ENCODE measurements at places on chromosomes 7 and 10.

DNA sequence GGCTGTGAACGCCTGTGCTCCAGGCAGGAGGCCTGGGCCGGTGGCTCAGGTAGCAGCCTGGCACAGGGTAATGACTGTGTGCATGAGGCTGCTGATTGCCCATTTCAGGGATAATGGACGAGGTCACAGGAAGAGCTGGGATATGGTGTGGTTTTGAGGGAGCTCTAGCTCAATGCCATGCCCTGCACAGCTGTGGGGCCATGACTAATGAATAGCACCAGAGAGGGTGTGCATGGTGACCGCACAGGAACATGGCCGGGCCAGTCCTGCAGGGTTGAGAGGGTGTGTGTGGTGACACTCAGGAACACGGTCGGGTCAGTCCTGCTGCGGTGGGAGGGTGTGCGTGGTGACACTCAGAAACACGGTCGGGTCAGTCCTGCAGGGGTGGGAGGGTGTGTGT lies 21.8 kb downstream of the NKX6-2 start:
- no peak for DNase-seq

DNA sequence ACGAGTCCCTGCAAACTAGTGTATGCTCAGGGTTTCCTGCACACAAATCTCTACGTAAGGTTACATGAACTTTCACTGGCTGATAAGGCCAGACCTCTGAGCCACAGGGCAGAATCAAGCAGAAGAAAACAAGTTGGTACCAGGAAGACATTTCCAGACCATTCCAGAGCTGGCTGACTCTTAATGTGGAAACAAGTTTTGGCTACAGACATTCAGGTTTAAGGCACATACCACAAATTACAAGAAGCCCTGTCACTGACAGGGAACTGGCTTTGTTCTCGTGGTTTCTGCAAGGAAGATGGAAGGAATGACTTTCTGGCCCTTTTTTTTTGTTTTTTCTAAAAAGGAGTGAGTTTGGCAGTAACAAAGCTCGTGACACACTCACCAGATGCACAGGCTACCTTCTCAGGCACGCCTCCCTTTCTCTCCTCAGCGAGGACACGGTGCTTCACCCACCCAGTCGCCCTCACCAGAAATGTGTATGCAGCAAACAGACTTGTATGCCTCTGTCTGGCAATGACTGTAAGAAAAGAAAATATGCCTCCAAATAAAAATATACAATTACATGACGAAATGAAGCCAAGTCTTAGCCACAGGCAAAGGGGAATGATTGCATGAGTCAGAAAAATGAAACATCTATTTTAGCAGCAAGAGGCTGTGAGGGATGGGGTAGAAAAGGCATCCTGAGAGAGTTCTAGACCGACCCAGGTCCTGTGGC lies 22.6 kb downstream of the PLAC9 start:
- DNase-seq, result no peak

DNA sequence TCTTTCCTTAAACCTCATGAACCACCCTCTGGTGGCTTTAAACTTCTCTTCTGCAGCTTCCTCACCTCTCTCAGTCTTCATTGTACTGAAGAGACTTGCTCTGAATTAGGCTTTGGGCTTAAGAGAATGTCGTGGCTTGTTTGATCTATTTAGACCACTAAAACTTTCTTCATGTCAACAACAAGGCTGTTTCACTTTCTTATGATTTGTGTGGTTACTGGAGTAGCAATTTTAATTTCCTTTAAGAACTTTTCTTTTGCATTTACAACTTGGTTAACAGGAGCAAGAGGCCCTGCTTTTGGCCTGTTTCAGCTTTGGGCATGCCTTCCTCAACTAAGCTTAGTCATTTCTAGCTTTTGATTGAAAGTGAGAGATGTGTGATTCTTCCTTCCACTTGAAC lies 38.1 kb upstream of the CDHR3 start:
- DNase-seq, result no peak

GRCh38 chr10:15316145-15316544 lies 54.9 kb downstream of the FAM171A1 start:
- DNase-seq, result no peak

DNA sequence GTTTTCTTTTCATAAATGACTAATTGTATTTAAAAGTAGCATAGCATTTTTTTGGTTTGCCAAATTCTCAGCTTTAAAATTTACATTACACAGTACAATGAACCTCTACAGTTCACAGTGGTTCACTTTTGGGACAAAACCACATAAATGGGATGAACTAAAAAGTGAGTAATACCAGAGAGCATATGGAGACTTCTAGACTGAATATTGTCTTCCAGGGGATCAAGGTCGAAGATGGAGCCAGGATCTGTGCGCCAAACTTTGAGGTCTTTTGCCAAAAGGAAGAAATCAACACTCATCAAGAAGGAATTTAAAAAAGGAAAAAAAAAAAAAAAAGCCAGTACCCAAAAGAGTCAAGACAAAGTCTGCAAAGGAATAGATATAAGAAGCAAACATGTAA lies 87.5 kb downstream of the NEBL start:
- DNase-seq, result no peak

DNA sequence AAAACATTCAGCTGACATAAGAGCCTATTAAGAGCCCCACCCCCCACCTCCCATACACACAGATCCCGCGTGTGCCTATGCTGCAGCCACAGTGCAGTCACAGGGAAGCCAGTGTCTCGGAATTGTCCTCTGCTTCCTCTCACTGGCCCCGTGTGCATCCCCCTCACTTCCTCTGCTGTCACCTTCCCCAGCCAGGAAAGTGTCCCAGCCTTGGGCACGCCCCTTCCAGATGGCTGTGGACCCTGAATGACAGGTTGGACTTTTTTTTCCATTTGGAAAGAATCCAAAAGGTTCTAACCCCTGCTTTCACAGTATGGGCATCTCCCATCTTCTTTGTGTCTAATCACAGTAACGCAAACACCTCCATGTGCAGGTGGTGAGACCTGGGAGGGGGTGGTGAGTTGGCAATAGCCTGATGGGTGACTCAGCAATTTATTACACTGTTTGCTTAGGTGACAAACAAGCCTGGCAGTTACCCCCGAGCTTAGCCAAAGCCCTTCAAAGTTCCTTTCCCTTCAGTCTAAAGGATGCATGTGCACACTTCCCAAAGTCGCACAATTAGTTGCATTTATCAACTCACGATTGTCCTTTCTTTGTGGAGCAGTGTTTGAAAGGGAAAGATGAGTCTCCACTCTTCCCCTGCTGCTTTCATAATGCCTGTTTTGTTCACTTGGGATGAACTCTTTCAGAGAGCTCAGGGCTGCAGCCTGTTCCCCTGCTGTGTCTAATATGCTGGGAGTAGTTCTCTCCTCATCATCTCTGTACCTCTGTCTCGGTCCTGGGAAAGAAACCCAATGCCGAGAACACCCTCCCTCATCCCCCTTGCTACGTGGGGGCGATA lies 67.5 kb upstream of the EFCAB10 start:
- peak; percentile 13 for DNase-seq

DNA sequence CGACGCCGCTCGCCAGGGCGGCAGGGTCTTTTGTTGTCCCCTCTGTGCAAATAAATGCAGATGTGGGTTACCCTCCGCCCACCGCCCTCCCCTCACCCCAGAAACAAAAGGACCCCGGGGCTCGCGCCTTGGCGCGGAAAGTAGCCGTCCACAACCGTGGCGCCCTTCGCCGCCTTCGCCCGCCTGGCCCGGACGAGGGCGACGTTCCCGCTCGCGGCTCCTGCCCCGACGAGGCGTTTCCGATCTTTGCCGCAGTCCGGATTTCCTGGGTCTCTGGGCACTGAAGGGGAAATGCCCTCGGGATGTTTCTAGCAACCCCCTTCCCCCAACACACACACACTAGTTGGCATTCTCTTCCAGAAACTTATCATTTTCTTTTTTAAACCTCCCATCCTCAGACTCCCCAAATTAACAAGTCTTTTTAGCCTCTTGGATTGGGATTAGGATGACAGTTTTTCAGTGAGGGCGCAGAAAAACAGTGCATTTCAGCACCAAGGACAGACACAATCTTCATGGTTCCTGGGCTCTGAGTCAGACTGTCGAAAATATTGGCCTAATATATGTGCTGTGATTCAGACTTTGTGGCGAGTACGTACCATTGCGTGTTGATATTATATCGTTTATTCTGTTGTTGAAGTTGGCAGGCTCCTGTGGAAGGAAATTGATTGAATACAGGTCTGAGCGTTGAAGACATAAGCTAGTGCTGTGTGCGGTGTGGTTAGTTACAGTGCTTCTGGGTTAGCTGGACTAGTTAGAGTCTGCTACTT lies 771 bp downstream of the PHYHIPL start:
- DNase-seq, result no peak

GRCh38 chr7:148622887-148623585 lies 32.5 kb downstream of the C7orf33 start:
- no peak for DNase-seq

GRCh38 chr10:34184939-34185386 lies 630.1 kb downstream of the PARD3 start:
- no peak for DNase-seq

- DNase-seq, result no peak
Measured at GRCh38 chr10:90914992-90915765, 5.7 kb downstream of the ANKRD1 start.

DNA sequence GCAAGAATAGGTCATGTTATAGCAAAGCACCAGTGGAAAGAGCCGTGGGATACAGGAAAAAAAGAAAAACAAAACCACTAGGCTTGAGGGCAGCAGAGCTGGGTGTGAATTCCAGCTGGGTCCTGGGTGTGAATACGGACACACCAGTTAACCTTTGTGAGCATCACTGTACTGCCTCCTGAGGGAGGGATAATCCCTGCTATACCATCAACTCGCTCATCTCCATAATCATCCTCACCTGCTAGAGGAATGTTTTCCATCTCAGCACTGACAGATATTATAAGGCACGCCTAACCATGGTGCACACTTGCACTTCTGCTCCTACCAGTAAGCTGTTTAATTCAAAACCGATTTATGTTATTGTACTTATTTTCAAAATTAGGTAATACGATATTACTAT lies 62.2 kb downstream of the GSAP start:
- DNase-seq, result no peak

GRCh38 chr7:5302577-5302976 lies 19.8 kb downstream of the SLC29A4 start:
- no peak for DNase-seq

- no peak for DNase-seq
Measured at GRCh38 chr7:127908430-127909258, 122.6 kb downstream of the LRRC4 start.

DNA sequence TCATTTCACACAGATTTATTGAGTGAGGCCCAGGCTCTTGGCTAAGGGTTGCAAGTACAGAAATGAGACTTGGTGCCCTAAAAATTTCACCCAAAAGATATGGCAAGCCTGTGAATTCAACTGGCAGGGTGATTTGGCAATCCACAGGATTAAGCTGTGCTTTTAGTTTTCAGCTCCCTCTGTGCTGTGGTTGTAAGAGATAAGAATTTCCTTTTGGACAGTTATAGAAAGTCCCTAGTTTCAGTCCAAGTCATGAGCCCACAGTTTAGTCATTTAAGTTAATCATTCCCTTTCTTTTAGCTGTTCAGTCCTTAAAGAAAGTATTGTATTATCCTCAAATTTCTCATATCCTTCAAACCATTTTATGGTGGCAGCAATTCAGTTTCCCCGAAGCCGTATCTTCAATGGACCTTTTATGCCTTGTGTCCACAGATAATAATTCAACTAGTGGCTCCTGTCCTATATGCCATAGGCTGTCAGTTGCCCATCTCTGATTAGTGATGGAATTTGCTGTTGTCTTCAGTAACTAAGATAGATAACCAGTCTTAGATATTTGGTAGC lies 73.4 kb upstream of the NAMPT start:
- no peak for DNase-seq

- DNase-seq, result no peak
Measured at GRCh38 chr10:124323806-124324205, 94.9 kb downstream of the OAT start.

- DNase-seq, result no peak
Measured at GRCh38 chr10:102945962-102946361, 27.9 kb downstream of the CNNM2 start.

DNA sequence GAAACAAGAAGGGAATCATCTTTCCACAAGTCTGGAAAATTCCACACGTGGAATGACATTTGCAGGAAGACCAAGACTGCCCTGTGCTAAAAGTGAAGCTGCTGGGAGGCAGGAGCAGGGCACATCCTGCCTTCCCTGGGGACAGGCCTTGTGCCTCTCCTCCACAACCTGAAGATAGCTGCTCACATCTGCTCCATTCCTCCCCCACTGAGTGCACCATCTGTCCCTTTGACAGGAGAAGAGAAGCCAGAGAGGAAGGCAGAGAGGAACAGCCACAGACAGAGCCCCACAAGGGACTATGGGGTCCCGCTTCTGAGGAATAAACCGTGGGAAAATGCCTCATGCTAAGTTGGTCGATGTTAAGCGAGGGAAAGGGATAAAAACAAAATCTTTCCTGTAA lies 15.9 kb upstream of the FAM171A1 start:
- DNase-seq, result no peak

- DNase-seq, result no peak
Measured at GRCh38 chr7:146926841-146927240, 810.2 kb downstream of the CNTNAP2 start.

GRCh38 chr10:63603709-63604445 lies 82.7 kb downstream of the REEP3 start:
- no peak for DNase-seq

DNA sequence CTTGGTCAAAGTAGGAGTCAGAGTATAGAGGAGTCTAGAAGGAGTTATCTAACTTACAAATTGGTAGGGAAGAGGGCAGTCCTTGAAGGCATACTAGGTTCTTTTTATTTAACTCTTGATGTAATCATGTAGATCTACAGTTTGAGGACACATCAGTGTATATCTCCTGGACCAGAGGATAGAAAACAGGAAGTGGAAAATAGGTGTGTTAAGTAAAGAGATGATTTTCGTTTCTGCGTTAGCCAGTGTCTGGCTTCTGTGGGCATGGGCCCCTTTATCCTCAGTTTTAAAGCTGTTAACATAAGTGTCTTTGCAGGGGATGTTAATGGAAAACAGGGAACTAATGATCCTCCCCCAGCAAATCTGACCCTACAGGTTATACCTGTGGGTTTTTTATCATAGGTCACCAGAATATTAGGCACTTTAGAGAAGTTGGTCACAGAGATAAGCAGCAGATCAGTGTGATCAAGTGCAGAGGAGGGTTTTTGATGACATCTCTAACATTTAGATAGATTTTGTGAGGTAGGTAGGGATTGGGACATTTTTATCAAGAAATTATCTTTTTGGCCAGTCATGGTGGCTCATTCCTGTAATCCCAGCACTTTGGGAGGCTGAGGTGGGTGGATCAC lies 58.6 kb upstream of the PRSS1 start:
- no peak for DNase-seq

GRCh38 chr7:152925412-152926147 lies 166.0 kb downstream of the ACTR3B start:
- no peak for DNase-seq

- DNase-seq, result no peak
Measured at GRCh38 chr7:30995536-30995935, 31.8 kb downstream of the GHRHR start.

DNA sequence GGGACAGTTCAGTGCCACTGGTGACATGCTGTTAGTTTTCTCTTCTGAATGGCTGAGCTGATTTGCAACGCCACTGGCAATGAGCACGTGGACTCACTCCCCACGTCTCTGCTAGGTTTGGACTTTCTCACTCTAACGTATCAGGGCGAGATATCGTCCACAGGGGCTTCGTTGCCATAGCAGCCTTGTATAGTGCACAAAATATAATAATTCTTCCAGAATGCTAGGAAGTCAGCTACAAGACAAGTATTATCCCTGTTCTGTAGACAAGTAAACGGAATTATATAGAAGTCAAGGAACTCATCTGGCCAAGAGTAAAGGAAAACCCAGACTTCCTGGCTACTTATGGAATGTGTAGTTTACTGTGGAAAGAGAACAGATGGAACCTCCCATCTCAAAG lies 226.8 kb downstream of the ARHGAP21 start:
- no peak for DNase-seq
